ENCODE measurements at places on chromosomes 12 and 14. TPM values are rescaled to one million over a fixed set of nuclear protein-coding genes. Genes with fewer than 3 reads are reported as not detected.

The RSRC2 gene
- 117 TPM for total RNA-seq

The CABP1 gene
- total RNA-seq = not detected

DNA sequence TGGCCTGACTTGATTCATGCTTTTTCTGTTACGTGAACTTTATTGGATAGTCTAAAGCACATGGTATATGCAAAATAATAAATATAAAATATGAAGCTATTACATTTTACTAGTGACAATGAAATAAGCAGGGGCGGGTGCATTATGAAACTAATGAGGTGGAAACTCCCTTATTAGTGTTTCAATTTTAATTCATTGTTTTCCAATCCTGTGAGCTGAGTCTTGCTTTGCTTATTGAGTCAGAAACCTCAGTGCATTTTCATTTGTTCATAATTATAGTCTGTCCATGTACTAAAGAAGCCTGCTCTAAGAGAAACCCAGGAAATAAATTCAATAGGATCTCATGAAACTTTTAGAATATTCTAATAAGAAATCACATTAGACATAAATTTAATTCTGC, 78.5 kb downstream of the CNTN1 start:
- no peak overlapping the region for H3K4me3 ChIP-seq
- no peaks in the 10 kb centered on the region for H3K4me1 ChIP-seq
- H3K27ac ChIP-seq = no peak overlapping the region
- H3K36me3 ChIP-seq = no peaks in the 10 kb centered on the region

GRCh38 chr14:23206422-23207145, 23.1 kb upstream of the SLC7A8 start:
- no peaks in the 10 kb centered on the region for H3K4me1 ChIP-seq
- no peaks in the 10 kb centered on the region for H3K36me3 ChIP-seq
- no peak for DNase-seq

Data from activated naive CD4-positive, alpha-beta T cell treated with anti-CD3 and anti-CD28 coated beads for 36 hours (primary cell).